ENCODE measurements at places on chromosomes 5 and 9. TPM values are rescaled to one million over a fixed set of nuclear protein-coding genes. Genes with fewer than 3 reads are reported as not detected.

- H3K27me3 ChIP-seq, result no peaks in the 10 kb centered on the region
- DNase-seq, result no peak
- H3K27ac ChIP-seq, result no peak overlapping the region
- H3K4me3 ChIP-seq, result no peak overlapping the region
Measured at GRCh38 chr9:69009708-69010107, 4.2 kb downstream of the PRKACG start.

DNA sequence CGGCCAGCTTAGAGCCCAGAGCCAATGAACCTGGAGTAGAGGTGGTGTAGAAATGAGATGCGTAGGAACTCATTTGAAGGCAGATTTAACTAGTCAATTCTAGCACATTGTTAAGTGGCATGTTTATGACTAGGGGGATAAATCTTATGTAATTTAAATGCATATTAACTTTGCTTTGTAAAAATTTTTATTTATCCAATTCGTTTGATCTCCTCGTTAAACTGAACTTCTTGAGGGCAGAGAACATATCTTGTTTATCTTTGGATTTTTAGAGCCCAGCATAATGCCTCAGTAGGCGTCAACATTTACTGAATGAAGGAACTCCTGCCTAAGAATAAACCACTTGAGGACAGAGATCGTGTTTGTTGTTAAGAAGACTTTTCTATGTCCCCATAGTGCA lies 41.1 kb upstream of the ACOT12 start:
- no peaks in the 10 kb centered on the region for H3K4me1 ChIP-seq
- no peaks in the 10 kb centered on the region for H3K27me3 ChIP-seq
- no peaks in the 10 kb centered on the region for H3K36me3 ChIP-seq
- no peak overlapping the region for H3K4me3 ChIP-seq
- H3K27ac ChIP-seq, result no peak overlapping the region
- DNase-seq, result no peak

The CDH6 gene
- 7.2 TPM for total RNA-seq

GRCh38 chr9:38153910-38154291 lies 84.9 kb upstream of the SHB start:
- no peaks in the 10 kb centered on the region for H3K4me1 ChIP-seq
- no peak overlapping the region for H3K27ac ChIP-seq
- peaks cover 20% of the 10 kb centered on the region for H3K27me3 ChIP-seq
- DNase-seq, result no peak
- no peaks in the 10 kb centered on the region for H3K36me3 ChIP-seq

The CD74 gene
- not detected for total RNA-seq

The PKD2L2 gene
- total RNA-seq, result not detected

The PTGS1 gene
- total RNA-seq, result 39.6 TPM

GRCh38 chr9:107935931-107936330 lies 446.4 kb upstream of the KLF4 start:
- H3K36me3 ChIP-seq, result no peaks in the 10 kb centered on the region
- H3K4me1 ChIP-seq, result peaks cover 23% of the 10 kb centered on the region
- no peak overlapping the region for H3K4me3 ChIP-seq
- DNase-seq, result no peak

Data from GM23248 (cell line).